ENCODE measurements at places on chromosomes 11 and 22.

- no peak for DNase-seq
Measured at GRCh38 chr11:103031834-103032233, 60.1 kb downstream of the DCUN1D5 start.

DNA sequence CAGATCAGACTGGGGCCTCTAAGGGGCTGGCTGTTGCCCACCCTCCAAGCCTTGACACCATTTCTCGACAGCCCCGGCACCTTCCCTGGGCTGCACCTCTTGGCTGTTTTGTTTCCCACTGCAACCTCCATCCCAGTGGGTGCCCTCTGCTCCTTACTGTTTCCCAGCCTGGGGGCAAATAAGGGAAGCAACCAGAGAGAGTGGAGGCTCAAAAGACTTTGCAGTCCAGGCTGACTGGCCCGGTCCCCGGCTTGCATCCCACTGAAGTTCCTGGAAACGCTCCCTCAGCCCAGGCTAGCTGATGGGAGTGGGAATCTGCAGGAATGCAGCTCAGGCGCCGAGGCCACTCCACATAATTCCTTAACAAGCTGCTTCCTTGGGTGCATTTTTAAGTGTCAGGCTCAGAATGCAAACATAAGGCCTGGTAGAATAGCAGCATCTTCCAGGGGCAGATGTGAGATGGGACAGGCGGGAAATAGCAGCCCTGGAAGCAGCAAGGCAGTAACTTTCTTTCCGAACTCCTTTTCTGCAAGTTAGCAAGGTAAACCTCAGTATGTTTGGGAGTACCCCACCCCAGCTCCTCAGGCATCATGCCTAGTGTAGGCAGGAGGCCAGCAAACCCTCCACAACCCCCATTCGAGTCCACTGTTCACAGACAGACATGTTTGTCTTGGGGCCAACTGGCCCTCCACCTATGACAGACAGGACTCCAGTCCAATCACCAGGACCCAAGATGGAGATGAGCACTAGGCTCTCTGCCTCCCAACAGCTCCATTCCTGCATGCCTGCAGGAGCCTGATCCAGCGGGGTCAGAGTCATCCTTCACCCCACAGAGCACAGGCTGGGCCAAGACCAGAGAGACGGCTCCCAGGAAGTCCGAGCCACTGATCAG lies 39.3 kb downstream of the RPL27A start:
- DNase-seq: no peak

DNA sequence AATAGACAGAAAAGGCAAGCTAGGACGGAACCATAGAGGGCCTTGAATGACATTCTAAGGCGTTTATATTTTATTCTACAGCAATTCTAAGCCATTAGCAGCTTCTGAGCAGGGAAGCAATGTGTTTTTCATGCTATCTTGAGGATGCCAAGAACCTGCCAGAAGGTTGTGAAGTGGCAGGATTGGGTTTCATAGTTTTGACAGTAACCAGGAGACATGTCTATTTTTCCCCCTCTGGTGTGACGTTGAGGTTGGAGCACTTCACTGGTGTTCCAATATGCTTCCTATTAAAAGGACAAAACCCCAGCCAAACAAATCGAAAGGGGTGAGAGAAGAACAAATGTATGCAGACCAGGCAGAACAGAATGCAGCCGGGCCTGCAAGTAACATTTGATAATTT lies 148.2 kb downstream of the SPATA19 start:
- no peak for DNase-seq

- no peak for DNase-seq
Measured at GRCh38 chr22:44133901-44134571, 46.7 kb upstream of the PARVG start.

- no peak for DNase-seq
Measured at GRCh38 chr11:16981651-16982194, 32.5 kb downstream of the PLEKHA7 start.

GRCh38 chr11:134101282-134101681 lies 32.4 kb downstream of the JAM3 start:
- no peak for DNase-seq
